ENCODE measurements at places on chromosomes 4 and X. TPM values are rescaled to one million over a fixed set of nuclear protein-coding genes. Genes with fewer than 3 reads are reported as not detected.

IL21 gene
- total RNA-seq = not detected

DNA sequence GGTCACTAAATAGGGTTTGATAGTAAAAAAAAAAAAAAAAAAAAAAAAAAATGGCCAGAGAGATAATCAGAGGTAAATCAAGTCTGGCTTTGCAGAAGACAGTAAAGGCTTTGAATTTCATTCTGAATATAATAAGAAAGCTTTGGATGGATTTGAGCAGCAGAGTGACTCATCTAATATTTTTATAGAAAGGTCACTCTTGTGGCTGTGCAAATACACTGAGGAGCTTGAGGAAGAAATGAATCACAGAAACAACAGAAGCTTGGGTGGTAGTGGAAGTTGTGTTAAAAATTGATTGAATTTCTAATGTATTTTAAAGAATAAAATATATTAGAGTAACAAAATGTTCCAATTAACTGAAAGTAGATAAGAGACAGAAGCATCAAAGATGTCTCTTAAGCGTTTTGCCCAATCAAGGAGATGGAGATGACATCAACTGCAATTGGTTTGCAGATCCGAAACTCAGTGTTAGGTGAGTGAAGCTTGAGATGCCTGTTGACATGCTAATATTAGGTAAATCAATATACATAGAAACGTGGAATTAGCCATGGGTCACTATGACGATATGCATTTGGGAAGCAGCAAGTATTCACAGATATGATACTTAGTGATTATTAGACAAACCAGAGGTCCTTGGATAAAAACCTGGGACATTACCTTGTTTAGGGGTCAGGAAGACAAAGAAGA is 280.5 kb downstream of the GPM6A start:
- no peak for DNase-seq

DNA sequence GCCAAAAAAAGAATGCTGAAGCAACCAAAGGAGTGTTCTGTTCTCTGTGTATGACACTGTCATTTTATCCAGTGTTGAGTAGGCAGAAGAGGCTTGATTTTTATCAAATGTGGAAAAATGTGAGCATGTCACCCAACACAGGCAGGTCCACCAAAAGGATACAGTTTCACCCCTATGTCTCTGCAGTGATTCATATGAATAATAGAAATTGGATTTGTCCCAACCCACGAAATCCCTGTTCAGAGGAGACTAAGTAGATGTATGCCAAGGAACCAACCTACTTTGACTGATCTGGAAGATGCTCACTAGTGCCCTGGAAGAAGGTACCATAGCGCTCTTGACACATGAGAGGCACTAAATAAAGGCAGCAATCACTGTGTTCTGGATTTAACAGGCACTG is 72.5 kb downstream of the FGF13 start:
- no peak for DNase-seq

FRMD7 gene
- 0.82 TPM for total RNA-seq

GNL3L gene
- total RNA-seq = 40.9 TPM

ENAM gene
- total RNA-seq = 1.7 TPM

DNA sequence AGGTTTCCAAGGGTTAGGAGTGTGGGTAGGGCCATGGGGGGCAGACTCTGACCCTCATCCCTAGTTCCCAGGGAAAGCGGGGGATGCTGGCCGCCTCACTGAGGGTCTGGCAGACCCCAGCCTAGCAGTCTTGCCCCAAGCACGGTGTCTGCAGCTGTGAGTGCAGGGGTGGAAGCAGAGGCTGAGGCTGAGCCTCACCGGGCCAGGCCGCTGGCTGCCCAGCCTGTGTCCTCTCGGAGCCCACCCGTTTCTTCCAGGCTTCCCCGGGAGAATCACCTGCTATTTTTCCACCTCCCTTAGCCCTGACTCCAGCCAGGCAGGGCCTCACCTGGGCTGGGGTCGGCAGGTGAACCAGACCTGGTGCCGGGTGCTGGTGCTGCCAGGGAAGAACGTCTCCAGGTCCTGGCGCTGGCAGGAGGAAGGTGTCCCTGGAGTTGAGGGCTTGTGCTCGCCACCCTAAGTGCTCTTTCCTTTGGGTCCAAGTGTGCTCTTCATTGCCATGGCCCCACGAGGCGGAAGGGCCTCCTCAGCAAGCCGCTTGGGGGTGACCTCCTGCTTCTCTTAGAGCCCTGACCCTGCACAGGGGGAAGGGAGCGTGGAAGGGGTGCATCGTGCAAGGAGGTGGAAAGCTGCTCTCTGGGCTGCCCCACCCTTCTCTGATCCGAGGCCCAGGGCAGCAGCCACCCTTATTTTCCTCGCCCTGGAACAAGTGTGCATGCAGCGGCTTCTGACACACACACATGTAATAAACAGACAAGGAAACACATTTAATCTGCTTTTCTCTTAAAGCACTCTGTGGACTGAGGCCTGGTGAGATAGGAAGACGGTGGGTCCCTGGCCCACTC is 112.7 kb downstream of the FAM53A start:
- DNase-seq = no peak

TMSB15C gene
- total RNA-seq = 4.0 TPM

DNA sequence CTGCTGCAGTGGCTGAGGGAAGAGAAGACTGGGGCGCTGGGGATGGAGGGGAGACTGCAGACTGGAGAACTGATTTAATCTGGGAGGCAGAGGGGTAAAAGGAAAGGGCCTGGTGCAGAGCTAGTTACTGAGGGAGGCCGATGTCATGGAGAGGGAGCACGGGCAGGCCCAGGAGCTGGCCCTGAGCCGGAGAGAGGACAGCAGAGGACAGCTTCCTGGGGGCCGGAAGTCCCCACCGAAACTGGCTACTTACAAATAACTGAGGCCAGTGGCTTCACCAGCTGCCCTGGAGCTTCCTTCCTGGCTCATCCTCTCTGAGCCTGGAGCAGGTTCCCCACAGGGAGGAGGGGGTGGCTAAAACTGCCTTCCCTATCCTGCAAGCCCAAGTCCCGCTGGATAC is 26.9 kb downstream of the NSG1 start:
- DNase-seq = no peak

GRCh38 chrX:91108761-91109160 is 325.9 kb upstream of the PABPC5 start:
- no peak for DNase-seq

Measured in tongue (tissue), 3 donors.